ENCODE measurements at places on chromosomes 6 and 20.

GRCh38 chr6:26342106-26343004 lies 22.6 kb upstream of the BTN3A2 start:
- DNase-seq, result no peak

DNA sequence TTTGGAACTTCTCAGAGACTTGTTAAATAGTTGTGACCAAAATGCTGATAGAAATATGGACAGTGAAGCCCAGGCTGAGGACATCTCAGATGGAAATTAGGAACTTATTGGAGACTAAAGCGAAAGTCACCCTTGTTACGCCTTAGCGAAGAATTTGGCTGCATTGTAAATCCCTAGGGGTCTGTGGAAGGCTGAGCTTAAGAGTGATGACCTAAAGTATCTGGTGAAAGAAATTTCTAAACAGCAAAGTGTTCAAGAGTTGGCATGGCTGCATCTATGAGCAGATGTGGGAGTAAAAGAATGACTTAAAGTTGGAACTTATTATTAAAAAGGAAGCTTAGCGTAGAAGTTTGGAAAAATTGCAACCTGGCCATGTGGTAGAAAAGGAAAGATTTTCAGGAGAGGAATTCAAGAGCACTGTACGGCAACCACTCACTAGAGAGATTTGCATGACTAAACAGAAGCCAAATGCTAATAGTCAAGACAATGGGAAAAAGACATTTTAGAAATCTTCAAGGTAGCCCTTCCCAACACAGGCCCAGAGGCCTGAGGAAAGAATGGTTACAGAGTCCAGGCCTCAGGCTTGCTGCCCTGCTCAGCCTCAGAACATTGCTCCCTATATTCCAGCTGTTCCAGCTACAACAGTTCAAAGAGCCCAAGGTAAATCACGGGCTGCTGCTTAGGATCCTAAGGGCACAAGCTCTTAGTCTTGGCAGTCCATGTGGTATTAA lies 61.6 kb upstream of the TNFRSF21 start:
- no peak for DNase-seq

DNA sequence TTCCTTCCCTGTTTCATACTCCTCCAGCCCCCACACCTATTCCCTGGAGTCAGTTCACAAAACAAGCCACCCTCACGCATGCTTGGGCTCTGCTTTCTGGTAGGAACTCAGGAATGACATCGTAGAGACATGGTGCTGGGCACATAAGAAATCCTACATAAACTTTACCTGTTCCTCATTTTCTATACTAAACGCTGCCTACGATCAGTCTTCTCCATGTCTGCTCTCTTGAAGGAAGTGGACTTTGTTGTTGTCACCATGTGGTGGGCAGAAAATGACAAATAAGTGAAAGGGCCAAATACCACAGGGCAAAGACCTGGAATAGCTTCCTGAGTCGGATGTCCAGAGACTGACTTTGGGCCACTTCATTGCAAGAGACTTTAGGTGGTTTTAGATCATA lies 10.1 kb downstream of the MYLK4 start:
- no peak for DNase-seq

DNA sequence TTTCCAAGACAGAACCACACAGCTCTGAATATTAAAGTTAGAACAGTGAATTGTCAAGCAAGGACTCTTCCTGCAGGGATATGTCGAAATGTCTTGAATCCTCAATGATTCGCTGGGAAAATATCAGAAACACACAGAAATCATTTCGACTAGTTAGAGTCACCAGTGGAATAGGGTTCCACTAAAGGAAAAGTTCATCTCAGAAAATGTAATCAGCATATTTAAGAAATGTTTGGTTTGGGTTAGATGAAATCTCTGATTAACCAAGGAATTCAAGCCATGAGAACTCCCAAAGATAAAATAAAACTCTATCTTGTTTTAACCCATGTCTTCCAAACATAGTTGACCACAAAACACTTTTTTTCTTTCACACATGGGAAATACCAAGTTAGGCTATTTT lies 621.0 kb upstream of the NRSN1 start:
- DNase-seq, result no peak

- DNase-seq, result no peak
Observed at GRCh38 chr20:59342023-59342957, 41.9 kb downstream of the EDN3 start.

- DNase-seq, result no peak
Observed at GRCh38 chr20:36349384-36350170, 43.4 kb downstream of the DLGAP4 start.

- no peak for DNase-seq
Observed at GRCh38 chr6:25332655-25333071, 53.5 kb downstream of the CARMIL1 start.

DNA sequence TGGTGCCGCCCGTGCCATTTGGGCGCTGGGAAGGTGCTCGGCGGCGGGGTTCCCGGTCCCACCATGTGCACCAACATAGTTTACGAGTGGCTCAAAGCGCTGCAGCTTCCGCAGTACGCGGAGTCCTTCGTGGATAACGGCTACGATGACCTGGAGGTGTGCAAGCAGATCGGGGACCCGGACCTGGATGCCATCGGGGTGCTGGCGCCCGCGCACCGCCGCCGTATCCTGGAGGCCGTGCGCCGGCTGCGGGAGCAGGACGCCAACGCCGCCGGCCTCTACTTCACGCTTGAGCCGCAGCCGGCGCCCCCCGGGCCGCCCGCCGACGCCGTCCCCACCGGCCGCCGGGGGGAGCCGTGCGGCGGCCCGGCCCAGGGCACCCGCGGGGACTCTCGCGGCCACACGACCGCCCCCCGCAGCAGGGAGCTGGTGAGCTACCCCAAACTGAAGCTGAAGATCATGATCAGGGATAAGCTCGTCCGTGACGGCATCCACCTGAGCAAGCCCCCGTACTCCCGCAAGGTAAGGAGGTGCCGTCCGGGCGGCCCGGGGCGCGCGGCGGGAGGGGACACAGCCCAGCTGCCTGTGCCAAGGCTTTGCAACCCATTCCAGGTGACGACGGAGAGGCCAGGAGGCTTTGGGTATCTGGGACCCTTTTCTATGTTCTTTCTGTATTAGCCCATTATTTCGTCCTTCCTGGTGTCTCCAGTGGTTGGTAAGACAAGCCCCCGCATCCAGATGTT lies 547 bp downstream of the SAMD5 start:
- no peak for DNase-seq

DNA sequence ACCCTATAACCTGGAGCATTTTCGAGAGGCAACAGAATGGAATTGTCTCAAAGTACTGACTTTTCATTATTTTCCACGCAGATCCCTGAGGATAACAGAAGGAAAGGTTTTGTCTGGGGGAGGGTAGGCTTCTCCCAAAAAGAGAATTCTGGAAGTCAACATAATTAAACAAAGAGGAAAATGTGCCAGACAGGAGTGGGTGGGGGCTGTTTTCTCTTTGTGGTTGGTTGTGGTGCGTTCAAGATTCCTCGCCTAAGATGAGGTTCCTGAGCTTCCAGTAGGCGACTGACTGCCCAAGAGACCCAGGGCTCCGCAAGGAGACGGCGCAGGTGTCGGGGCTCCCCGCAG lies 70.4 kb downstream of the SOX4 start:
- no peak for DNase-seq

- DNase-seq, result no peak
Observed at GRCh38 chr20:34948030-34948429, 7.6 kb downstream of the GSS start.

GRCh38 chr20:10876558-10876957 lies 202.8 kb upstream of the JAG1 start:
- no peak for DNase-seq

GRCh38 chr6:138272533-138273315 lies 54.4 kb upstream of the PBOV1 start:
- no peak for DNase-seq

DNA sequence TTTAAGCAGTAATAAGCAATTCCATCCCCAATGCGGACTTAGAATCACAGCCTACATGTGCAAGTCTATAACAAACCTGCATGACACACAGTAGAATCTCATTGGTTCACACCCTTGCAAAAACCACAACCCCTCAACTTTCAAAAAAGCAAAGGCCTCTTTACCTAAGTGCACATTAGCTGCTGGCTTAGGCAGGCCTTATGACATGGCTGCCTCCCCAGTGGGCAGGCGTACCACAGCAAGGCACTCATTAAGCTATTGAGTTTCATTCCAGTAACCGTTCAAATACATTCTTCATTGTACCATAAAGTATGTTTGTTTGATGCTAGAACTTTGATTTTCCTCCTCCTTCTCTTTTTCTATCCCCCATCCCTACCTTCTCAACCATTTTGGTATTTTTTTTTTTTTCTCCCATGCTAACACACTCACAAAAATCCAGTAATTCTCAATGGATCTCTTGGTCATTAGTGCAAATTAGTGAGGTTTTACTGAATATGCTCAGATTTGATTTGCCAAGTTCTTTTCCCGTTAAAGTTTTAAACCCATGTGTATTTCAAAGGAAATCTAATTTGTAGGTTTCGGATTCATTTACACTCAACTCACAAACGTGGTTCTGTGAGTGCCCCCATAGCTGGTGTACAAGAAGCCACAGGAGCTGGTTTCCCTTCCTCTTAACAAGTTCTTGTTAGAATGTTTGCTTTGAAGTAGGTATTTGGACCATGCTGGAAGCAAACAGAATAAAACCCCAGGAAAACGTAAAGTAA lies 460.4 kb upstream of the RUNX2 start:
- DNase-seq, result no peak

GRCh38 chr20:51687108-51687507 lies 81.1 kb downstream of the ATP9A start:
- DNase-seq, result no peak

- no peak for DNase-seq
Observed at GRCh38 chr6:76881414-76881813, 581.9 kb downstream of the HTR1B start.

- DNase-seq, result no peak
Observed at GRCh38 chr6:6595952-6596351, 7.4 kb downstream of the LY86 start.

- DNase-seq, result no peak
Observed at GRCh38 chr6:36519352-36519751, 27.9 kb downstream of the STK38 start.

- no peak for DNase-seq
Observed at GRCh38 chr6:112122756-112123155, 35.4 kb downstream of the FAM229B start.

DNA sequence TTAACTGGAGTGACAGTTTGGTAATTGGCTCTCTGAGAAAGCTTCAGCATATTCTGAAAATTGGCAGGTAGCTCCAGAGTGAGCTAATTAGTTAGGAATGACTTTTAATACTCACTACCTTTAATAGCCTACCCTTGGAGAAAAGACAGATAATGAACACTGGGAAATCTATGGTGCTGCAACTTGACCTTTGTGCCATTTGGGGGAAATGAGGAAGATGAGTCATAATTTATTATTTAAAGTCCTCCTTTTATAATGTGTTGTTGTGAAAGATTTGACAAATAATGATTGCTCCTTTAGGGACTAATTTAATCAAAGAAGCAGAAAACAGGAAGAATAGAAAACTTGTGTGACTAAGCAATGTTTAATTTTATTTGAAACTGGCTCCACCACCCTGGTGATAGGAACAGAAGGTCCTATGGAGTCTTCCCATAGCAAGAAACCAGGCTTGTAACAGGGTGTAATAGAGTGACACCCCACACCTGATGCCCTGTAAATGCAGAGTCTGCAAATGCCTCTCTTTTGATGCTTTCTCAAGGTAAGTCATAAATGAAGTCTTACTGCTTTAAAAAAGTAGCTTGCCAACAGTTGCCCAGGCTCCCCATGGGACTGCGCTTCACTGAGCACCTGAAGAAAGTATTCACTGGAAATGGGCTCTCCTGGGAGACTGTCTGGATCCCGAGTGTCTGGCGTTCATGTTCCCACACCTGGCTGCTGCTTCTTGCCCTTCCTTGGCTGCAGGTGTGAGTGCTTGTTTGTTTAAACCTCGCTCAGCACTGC lies 134.4 kb downstream of the LRRC1 start:
- DNase-seq, result no peak

DNA sequence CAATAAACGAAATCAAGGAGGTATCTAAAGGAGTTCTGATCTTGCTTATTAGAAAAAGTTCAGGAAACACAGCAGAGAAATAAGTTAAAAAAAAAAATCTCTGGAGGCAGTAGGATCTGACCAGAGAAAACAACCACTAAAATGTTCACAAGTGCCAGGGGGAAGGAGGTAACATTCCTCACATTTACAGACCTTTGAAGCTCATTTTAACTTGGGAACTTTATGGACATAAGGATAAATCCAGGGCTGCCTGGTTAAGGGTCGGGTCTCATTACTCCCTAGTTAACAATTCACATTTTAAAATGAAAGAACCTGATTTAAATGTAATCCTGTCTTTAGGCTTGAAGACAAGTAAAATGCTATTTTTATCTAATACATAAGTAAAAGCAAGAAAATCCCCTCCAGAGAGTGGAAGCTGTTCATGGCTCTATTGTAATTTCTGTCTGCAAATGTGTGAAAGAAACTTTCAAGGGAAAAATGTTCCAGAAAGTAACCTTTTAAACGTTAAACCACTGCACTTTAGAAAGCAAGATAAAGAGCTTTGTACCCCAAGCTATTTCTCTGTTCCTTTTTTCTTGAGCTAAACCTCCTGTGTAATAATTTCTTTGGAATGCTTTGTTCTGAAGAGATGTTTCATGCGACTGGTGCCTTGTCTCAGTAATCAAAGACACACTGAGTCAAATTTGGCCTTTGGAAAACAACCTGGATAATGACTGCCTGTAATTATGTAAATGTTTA lies 38.2 kb downstream of the MYLIP start:
- DNase-seq, result no peak

DNA sequence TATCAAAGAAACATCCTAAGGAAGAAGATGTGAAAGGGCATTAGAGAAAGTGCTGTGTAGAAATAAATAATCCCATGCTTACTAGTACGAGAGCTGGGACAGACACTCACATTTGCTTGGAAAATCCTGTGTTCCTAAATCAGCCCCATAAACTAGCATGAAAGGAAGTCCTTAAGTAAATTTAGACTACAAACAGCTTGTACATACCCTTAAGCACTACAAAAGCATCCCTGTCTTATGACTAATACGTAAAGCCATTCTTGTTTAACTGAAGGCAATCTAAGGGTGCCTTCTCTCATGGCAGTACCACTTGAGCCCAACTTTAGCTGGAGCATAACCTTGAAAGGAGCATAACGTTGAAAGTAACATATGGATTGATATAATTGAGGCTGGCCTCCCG lies 15.4 kb upstream of the FOXQ1 start:
- no peak for DNase-seq

- no peak for DNase-seq
Observed at GRCh38 chr6:136169394-136170148, 80.5 kb downstream of the MTFR2 start.

DNA sequence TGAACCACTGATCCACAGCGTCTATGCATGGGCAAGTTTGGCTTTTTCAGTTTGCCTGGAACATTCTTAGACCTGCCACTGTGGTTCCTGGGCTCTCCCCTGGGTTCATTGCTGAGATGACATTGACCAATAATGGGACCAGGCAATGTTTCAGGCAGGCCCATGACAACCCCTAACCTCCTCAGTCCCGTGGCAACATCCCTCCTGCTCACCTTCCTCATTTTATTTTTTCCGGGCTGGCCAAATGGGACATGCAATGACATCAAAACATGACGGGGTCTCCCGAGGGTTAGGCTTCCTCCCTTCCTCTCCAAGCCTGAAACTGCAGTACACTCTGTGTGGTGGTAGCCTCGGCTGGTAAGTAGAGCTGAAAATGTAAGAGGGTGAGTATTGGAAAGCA lies 234.0 kb upstream of the RREB1 start:
- no peak for DNase-seq
